ENCODE measurements at places on chromosomes 4 and X.

- no peak for DNase-seq
Observed at GRCh38 chrX:3526731-3527130, 180.3 kb upstream of the MXRA5 start.

DNA sequence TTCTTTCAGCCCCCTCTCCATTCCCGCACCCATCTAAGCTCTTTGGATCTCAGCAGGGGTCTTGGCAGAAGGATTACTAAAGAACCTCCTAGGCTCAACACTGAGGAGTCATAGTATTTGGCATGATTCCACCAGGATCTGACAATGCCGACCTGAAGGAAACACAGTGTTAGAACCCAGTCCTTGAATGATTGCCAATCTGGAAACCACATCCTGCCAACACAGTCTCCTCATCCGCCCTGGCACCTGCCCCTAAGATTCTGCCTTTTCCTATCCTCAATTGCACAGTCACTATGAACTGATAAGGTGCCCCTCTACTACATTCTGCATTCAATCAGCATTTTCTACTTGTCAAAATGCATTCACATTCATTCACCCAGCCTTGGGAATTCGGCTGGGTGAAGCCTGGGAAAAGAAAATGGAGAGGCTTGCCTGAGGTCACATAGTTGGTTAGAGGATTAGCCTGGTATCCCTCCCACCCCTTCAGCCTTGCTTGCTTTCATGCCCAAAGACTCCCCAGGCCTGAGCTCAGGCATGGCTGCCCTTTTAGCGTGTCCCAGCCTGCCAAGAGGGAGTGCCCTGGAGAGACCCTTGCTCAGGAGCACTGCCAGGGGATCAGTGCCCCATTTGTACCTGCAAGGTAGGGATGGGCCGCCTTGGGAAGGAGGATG, 2.2 kb upstream of the CLDN2 start:
- peak; percentile 27 for DNase-seq

DNA sequence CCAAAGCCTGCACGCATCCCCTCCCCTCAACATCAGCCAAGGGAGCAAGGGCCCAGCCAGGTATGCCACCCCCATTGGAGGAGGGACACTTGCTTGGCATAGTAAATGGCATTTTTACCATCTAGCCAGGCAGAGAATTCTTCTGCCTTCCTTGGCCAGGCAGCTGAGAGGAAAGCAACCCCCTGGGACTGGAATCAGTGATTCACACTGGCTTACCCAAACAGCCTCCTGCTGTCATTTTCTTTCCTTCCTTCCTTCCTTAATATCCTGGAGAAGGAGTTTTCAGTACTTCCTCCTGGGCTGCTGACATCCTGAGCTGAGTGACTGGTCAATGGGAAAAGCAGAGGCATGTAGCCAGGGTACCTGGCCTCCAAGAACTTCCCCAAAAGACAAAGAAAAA, 28.6 kb upstream of the KIAA1210 start:
- DNase-seq, result no peak

DNA sequence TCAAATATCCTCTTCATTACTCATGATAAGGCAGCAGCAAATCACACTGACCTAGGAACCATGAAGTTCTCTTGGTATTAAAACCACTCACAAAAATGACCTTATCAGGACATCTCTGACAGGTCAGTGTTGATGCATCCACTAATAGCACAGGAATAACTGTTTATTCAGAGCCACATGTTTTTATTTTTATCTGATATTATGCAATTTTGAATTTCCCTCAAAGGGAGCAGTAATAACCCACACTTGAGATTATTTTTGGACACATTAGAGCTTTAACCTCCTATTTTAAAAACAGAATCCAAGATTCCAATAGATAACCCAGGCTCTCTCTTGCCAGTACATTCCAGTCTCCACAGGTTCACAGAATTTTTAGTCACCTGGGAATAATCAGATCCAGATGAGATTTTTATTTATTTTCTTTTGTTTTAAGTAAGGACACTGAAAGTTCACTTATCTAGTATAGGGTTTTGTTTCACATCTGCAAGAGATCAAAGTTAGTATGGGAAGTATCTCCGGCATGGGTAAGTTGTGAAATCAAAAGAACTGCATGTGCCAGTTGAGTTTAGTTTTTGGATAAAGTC, 36.3 kb upstream of the MYOZ2 start:
- DNase-seq, result no peak

DNA sequence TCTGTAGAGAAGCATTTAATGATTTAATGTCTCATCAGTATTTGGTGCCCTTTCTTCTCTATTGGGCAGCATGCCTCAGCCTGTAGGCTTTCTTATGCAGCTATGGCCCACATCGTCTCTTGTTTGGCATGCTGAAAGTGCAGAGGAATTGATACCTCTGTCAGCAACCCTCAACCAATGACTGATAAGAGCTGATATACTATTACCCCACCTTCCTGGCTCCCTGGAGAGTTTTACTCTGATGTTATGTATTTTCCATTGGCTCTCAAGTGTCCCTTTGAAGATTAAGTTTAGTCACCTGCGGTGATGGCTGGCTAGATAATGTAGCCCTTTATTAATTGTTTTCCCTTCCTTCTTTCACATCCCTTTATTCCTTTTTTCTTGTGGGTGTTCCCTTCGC, 41.2 kb upstream of the PDHA2 start:
- DNase-seq, result no peak

DNA sequence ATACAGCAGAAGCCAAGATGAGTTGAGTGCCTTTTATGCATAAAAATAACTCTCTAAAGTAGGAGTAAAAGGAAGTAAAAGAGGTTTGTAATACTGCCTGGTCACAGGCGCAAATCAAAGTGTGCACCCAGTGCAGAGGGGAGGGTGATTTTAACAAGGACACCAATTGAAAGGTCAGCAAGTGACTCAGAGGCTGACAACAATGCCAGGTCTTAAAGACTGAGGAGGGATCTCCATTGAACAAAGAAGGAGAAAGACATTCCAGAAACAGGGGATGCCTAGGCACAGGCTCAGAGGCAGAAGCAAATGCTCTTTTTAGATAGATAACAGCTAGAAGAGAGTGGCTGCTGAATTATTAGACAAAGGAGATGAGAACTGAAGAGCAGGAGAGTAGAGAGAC, 297.4 kb upstream of the VCX start:
- DNase-seq, result no peak

GRCh38 chrX:153216926-153217325, 37.8 kb downstream of the MAGEA1 start:
- no peak for DNase-seq

DNA sequence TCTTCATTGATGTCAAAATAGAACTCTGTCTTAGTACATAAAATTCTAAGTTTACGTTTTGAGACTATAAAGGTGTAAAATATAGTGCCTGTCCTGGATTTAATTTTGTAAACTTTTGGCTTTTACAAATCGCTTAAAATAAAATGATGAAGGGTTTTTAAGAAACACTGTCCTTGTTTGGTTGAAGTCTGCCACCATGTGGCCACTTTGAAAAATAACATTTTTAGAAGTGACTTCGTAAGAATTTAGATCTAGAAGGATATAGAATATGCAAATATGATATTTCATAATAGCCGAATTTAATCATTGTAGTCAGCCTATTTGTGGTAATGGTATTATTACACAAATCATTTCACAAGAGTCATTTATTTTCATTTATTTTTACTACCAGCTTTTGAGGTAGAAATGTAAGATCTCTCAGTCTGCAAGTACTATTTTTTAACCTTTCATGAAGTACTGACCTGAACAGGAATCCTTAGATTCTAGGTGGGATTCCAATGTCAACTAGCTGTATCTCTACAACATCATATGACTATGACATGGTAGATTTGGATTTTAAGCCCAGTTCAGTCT, 31.0 kb upstream of the FAT4 start:
- no peak for DNase-seq

- DNase-seq, result no peak
Observed at GRCh38 chrX:122238801-122239200, 945.3 kb upstream of the GRIA3 start.

GRCh38 chrX:118218940-118219339, 102.3 kb upstream of the KLHL13 start:
- DNase-seq, result no peak

GRCh38 chrX:74546984-74547383, 67.4 kb downstream of the RLIM start:
- no peak for DNase-seq

GRCh38 chrX:78019586-78020483, 50.4 kb upstream of the PGAM4 start:
- DNase-seq, result no peak

GRCh38 chr4:7062816-7063215, 5.0 kb downstream of the GRPEL1 start:
- DNase-seq, result no peak

- DNase-seq, result no peak
Observed at GRCh38 chrX:153927672-153927921, 1.5 kb upstream of the ARHGAP4 start.

GRCh38 chr4:17020901-17021300, 122.5 kb upstream of the LDB2 start:
- DNase-seq, result no peak

DNA sequence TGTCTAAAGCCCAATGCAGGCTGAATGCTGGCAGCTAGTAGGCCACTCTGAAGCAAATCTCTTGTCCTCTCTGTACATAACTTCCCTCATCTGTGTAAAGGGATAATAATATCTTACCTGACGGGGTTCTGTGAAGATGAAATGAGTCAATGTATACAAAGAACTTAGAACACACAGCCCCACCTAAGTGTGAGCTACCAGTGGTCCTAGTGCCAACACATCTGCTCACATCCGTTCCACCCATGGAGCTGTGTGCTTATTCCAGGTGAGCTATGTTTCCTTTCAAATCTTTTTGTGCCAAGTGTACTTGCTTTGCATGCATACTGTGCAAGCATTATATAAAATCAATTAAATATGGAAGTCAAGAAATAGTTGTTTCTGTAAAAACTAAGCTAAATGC, 116.4 kb downstream of the TSPAN5 start:
- DNase-seq, result no peak

DNA sequence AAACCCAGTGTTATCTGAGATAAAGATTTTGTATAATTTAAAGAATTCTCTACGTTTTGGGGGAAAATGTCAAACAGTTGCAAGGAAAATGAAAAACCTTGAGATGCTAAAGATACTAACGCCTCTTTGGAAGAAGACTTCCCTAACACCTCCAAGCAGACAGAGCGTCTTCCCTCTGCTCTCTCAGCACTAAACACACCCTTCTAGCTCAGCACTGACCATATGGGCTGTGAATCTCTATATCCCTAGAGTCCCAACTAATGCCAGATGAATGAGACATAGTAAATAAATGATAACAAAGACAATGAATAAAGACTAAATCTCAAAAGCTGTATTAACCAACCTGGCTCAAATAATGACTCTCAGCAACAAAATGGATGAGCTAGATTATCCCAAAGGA, 13.3 kb downstream of the FUNDC1 start:
- no peak for DNase-seq

- peak; percentile 95 for DNase-seq
Observed at GRCh38 chrX:147911192-147912022, at the start of gene FMR1. TSS of gene FMR1 (plus strand) at chrX:147911919. CDS start at chrX:147912180, 261 bp downstream.

DNA sequence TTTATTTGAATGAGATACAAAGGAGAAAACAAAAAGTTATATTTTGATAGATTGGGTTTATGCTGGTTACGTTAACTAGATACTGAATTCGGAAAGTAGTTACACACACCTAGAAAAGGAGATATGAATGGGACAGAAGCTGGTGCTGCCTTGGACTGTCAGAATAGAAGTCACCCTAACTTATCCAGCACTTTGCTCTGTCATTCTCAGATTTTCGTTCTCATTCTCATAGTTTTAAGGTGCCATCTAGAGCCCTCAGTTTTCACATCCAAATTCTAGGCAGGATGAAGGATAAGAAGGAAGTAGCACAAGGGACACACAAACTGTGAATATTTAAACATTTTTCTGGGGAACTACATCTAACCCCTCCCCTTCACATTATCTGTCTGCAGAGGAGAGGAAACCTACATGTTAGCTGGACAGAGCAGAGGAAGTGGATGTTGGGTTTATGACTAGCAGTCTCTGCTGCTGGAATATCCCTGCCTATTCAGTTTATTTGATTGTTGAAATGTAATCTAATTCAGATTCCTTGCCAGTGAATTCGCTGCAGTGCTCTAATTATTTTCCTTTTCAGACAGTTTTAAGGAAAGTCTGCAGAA, 521.9 kb downstream of the FAT4 start:
- DNase-seq, result no peak

DNA sequence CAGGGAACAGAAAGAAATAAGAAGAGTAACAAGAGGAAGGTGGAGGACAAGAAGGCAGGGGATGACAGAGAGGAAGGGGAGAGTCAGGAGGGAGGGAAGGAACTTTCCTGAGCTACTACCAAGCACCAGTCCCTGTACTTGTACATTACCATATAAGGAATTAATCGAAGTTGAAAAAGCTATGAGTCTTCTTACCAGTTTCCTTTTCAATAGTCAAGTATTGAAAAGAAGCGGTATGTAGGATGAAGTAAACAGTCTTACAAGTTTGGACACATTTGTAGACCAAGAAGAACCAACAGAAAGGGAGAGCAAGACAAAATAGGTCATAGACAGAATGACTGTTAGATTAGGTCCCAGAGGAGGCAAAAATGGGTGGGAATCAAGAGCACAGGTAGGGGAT, 629.7 kb upstream of the DIPK2B start:
- no peak for DNase-seq

DNA sequence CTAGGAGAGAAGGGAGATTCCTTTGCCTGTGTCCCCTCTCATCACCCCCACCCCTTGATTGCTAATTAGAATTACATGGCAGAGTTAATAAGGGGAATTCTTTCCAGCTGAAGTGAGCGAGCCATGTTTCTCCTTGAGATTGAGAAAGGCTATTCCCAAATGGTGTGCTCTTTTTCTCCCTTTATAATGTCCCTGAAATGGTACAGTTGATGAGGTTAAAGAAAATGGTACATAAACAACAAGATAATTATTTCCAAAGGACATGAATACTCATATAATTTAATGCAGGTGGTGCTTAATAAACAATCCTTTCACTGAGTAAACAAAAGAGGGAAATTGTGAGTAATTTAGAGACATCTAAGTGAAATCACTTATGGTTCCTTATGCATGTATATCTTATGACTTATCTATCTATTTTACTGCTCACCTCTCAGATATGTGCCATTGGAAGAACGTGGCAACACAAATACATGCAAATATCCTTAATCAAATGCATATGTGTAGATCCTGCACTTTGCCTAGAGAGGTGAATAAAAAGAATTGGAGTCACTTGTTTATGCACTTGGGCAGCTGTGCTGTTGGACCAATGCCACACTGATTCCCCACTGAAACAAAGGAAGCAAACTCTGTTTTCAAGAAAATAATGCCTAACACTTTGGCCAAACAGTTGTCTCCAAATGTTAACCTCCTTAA, 106.6 kb upstream of the WDR44 start:
- DNase-seq, result no peak

- no peak for DNase-seq
Observed at GRCh38 chr4:19748519-19749479, 502.9 kb upstream of the SLIT2 start.

- DNase-seq, result peak; percentile 48
Observed at GRCh38 chr4:1012034-1012739, 761 bp downstream of the FGFRL1 start.

DNA sequence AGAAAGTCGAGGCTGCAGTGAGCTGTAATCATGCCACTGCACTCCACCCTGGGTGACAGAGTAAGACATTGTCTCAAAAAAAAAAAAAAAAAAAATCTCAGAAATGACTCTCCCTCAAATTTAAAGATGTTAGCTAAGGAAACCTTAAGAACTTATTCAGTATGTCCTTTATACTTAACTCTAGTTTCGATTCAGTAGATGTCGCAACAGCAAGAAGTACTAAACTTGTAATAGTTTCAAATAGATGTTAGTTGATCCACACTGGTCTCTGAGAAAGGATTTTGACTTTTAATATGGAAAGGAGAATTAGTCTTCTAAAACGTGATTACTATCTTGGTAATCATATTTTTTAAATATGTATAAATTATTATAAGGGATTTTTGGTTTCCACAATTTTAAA, 29.6 kb downstream of the NKX3-2 start:
- no peak for DNase-seq

- DNase-seq, result no peak
Observed at GRCh38 chr4:147787204-147787603, 55.3 kb downstream of the ARHGAP10 start.

Data from activated CD4-positive, alpha-beta memory T cell treated with anti-CD3 and anti-CD28 coated beads for 36 hours (primary cell).